ENCODE measurements at places on chromosomes 3 and 15.
A peak's percentile ranks its signal among the peaks of the same experiment; 100 is the strongest.

GRCh38 chr3:11195201-11195600 is 40.9 kb downstream of the HRH1 start:
- no peak for DNase-seq

GRCh38 chr3:184361932-184362667 is 590 bp downstream of the POLR2H start:
- no peak for DNase-seq

- no peak for DNase-seq
These were observed 21.4 kb upstream of the IGDCC3 start for GRCh38 chr15:65399001-65399706.

DNA sequence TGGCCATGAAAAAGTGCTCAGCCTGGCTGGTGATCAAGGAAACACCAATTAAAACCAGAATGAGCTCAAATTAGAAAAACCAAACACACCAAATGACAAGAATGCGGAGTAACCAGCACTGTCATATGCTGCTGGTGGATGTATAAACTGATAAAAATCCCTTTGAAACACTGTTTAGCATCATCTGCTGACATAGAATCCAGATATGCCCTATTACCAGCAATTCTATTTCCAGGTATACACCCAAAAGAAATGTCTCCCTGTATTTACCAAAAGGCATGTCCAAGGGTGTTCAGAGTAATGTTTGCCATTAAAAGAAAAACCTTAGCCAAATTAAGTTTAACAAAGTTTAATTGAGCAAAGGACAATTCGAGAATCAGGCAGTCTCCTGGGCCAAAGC is 138.6 kb downstream of the FMN1 start:
- DNase-seq, result no peak

- no peak for DNase-seq
These were observed 66.2 kb downstream of the C3orf80 start for GRCh38 chr3:160291290-160291908.

DNA sequence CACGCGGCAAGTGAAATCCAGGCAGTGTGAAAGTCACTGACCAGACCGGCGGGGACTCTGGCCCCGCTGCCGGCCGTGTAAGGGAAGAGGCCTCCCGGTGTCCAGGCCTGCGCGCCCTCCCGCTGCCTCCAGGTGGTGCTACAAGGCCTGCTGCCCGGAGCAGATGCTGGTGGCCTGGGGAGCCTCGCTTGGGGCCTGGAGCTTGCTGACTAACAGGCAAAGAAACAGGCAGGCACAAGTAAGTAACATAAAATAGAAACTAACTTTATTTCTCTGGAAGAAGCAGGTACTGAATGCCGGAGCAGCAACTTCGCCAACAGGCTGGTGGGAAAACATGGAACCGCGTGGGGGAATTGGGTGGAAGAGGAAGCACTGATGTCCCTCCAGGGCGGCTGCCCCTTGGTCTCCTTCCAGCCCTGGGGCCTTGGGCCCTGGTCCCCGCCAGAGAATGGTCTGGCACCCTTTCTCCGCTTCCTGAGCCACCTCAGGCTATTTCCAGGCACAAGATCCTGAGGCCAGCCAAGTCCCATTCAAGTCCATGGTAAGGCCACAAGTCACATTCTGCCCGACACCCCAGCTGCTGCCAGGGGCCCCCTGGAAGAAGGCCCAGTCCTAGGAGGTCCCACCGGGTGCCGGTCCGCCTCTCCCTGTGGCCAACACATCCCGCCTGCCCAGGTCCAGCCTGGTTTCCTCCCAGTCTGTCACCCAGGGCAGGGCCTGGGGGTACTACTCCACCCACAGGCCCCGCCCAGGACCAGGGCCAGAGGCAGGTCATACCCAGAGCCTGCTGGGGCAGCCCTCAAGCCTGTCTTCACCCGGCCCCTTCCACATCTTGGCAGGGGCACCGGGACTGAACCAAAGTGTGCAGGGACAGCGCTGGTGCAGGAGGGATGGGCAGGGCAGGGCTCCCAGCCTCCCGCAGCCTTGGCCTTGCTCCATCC is 45.0 kb downstream of the TNK2 start:
- DNase-seq, result peak; percentile 8

DNA sequence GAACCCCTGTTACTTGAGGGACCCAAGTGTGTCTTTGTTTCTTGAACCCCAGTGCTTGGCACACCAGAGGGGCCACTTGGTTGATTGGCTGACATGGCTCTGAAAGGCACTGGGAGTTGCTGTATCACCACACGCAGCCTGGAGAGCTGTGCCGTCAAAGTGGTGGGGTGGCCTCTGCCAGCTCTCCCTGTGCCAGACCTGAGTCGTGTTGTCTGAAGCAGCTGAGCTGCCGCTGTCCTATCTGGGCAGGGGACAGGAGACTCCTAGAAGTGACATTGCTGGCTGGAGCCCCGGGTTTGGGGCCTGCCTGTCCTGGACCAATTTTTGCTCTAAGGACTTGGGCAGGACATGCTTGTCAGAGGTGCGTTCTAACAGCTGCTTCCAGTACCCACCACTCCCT is 5.5 kb upstream of the SNX22 start:
- no peak for DNase-seq

DNA sequence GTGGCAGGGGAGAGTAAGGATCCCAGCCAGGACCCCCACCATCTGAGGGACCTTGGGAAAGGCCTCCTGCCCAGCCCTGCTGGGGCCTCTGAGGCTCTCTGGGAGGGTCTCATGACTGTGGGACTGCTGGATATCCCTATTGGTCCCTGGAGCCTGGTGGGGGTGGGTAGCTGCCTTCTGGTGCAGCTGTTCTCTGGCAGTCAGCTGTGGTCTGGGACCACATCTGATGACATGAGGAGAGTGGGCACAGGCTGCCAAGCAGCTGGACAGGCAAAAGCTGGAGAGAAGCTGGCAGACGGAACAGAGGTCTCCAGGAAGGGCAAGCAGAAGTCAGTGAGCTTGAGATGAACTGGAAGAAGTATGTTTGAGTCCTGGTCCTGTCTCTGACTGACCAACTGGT is 22.4 kb downstream of the PLEKHO2 start:
- no peak for DNase-seq

- no peak for DNase-seq
These were observed 12.6 kb upstream of the ALAS1 start for GRCh38 chr3:52185311-52185710.

DNA sequence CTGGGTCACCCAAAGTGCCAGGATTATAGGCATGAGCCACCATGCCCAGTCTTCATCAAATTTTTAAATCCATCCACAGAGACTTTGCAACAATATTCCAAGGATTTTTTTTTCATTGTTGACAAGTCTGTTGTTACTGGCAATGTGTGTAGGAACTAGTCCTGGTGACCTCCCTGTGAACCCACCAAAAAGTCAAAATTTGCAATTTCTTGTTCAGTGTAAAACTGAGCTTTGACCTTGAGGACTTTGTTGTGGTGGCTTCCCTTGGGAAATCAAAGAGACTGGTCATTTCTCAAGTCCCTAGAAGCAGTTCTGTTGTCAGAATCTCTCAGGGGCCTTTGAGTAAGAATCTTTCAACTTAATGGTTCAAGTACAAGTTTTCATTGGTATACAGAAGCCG is 36.9 kb upstream of the COL8A1 start:
- DNase-seq, result no peak

DNA sequence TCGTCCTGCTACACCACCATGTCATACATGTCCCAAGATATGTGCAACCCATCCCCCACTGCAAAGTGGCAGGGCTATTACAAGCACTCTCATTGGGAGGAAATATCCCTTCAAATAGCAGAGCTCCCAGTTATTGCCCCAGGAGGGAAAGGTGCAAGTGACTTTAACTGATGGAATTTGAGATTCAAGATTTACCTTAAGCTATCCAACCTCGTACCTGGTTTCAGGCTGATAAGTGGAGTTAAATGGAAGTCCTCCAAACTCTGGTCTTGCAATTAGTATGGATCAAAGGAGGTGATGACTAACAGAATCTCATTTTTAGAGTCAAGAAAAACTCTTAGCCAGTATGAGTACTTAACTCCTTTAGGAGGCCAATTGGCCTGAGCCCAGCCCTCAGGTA is 2.1 kb downstream of the SLCO2A1 start:
- no peak for DNase-seq

GRCh38 chr3:172700256-172700655 is 10.6 kb downstream of the NCEH1 start:
- no peak for DNase-seq

GRCh38 chr3:151278230-151278629 is at the start of gene P2RY14:
P2RY14 (minus strand) TSS chr3:151278542; CDS start chr3:151214316, 64,226 bp downstream.
- DNase-seq, result no peak

GRCh38 chr3:97901313-97902248 is 70.7 kb downstream of the RIOX2 start:
- no peak for DNase-seq

DNA sequence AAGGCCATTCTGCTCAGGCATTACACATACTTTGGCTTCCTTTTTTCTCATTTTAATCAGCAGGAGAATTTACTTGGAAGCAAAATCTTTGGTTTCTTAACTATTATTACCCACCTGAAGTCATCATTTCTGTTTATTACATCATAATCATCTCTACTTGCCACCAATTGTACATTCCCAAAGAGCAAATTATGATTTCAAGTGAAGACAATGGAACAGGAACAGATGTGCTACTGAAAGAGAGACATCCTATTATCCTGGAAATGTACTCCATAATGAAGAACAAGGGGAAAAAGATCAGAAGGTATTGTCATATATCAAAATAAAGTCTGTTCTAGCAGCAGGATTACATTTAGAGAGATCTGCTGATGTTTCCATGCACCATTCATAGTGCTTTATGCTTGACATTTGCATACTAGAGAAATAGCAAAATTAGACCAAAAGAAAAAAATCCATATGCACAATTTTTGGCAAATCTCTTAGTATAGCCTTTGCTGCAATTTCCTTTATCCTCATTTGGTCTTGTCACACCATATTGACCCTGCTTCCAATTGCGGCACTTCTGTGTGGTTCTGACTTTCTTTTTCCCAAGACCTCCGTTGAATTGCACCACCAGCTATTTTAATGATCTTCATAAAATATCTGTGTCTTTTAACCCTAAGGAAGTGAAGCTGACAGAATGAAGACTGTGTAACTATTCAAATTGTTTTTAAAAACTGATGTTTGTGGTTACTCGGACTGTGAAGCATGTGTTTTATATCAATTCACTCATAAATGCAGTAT is 683.8 kb downstream of the ZNF385D start:
- no peak for DNase-seq

GRCh38 chr3:111159391-111159790 is 87.8 kb downstream of the NECTIN3 start:
- DNase-seq, result no peak

GRCh38 chr3:142117056-142117851 is 32.1 kb downstream of the TFDP2 start:
- no peak for DNase-seq

DNA sequence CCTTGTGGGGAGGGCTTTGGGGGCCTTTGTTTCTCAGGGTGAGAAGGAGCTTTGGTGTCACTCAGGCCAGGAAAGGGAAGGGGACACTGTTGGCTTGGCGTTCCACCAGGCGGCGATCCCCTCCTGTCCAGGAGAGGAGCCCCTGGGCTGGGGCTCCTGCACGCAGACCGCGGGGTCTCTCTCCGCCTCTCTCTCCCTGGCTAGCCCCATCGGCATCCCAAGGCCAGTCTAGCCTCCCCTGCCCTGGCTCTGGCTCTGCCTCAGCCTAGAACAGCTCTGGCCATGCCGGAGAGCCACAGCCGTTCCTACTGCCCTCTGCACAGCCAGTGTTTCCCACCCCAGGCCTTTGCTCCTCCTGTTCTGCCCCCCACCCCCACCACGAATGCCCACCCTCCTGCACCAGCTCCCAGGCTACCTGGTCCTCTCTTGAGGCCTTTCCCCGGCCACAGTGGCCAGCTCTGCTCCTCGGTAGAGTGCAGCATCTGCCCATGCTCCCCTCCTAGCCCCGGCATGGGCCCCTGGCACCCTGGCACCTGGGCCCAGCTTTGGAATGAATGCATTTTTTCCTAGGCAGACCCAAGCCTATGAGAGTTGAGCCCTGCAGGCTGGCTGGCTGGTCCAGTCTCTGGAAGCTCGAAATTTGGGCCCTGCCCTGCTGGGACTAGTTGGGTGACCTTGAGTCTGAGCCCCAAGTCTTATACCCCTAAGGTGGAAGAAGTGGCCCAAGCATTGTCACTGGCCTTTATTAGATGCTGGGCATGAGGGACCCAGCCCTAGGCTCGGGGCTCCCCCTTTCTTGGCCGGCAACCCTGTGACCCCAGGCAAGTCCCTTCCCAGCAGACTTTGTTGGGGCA is 2.4 kb downstream of the PLXNA1 start:
- DNase-seq, result no peak

GRCh38 chr3:78893161-78893560 is 874.6 kb downstream of the ROBO1 start:
- no peak for DNase-seq

GRCh38 chr3:108450444-108450843 is 60.0 kb downstream of the MYH15 start:
- DNase-seq, result no peak

DNA sequence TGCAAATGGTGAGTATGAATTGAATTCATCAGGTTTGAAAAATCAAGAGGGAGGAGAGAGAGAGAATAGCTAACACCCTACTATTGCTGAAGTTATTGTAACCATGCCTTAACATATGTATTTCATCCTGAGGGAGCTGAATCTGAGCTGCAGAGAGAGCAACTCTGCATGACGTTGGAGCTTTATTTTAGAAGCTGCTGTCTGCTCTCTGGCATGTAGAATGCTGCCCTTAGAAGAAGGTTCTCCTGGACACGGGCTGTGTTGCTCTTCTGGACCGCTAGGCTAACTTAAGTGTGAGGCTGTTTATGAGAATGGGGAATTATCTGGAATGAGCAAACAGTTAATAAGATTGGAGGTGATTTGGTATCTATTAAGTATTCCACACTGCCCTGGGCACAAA is 814.6 kb downstream of the AGBL1 start:
- no peak for DNase-seq

DNA sequence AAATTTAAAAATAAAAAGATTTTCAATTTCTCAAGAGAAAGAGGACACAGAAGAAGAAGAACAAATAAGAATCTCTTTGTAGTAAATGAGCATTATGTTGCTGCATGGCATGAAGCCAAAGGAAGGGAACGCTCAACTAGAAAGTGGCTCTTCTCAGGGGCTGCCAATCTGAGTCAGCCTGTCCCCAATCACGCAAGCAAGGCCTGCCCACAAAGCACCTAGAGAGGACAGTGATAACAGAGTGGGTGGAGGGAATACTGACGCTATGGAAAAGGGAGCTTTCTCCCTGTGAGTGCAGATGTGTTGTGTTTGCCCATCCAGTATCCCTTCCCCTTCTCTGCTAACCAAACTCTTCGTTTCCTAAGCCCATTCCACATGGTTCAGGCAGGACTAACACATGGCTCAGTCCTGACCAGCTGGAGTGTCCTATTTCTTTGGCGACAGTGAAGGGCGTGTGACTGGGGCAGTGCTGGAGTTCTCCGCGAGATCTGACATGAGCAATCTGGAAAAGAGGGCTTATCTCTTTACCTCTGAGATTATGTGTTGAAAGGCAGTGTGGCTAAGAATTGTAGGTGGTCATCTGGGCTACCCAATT is 14.2 kb downstream of the FBN1 start:
- no peak for DNase-seq

- no peak for DNase-seq
These were observed 60.0 kb upstream of the IL12A start for GRCh38 chr3:159928666-159929065.

DNA sequence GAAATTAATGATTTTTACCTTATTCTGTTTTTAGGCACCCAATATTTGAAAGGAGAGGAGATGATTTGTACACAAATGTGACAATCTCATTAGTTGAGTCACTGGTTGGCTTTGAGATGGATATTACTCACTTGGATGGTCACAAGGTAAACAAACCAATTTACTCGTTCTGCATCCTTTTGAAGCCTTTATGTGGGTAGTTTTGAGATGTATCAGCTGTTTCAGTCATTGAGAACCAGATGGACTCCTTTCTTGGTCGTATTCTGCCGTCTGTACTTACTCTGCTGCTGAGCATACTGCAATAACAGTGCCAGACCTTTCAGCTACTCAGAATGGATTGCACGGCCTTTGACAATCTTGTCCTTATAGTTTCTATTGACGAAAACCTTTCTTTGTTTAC is 13.3 kb downstream of the DNAJB11 start:
- DNase-seq, result no peak

Data from NCI-H446 treated with DMSO at 0.1 percent for 48 hours (cell line).